ENCODE measurements at places on chromosomes 3 and 15. TPM values are rescaled to one million over a fixed set of nuclear protein-coding genes. Genes with fewer than 3 reads are reported as not detected.

ADAMTS17 gene
- 7.1 TPM for polyA plus RNA-seq

IQCB1 gene
- polyA plus RNA-seq: 12.4 TPM

IL5RA gene
- polyA plus RNA-seq: 8.1 TPM

TMEM108 gene
- polyA plus RNA-seq: 95.9 TPM

All from brain (organoid and tissue), 16 donors.